ENCODE measurements at places on chromosomes 6 and 20.

GRCh38 chr20:3896302-3896701, 7.1 kb downstream of the PANK2 start:
- DNase-seq = no peak

DNA sequence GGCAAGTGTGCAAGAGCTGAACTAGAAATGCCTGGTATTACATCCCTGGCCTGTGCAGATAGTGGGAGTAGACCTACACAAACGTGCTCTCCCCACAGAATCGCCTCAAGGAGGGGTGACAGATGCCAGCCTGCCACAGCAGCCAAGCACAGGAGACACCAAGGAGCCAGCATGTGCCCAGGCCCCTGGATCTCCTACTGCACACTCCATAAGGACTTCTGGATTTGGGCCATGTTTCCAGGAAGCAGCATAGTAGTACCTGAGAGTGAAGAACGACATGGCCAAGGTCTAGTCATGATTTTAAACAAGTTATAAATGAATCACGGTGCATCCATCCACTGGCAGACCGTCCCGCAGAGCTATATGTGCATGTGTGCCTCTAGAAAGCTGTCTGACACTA, 232.2 kb downstream of the SYNDIG1 start:
- DNase-seq = no peak

DNA sequence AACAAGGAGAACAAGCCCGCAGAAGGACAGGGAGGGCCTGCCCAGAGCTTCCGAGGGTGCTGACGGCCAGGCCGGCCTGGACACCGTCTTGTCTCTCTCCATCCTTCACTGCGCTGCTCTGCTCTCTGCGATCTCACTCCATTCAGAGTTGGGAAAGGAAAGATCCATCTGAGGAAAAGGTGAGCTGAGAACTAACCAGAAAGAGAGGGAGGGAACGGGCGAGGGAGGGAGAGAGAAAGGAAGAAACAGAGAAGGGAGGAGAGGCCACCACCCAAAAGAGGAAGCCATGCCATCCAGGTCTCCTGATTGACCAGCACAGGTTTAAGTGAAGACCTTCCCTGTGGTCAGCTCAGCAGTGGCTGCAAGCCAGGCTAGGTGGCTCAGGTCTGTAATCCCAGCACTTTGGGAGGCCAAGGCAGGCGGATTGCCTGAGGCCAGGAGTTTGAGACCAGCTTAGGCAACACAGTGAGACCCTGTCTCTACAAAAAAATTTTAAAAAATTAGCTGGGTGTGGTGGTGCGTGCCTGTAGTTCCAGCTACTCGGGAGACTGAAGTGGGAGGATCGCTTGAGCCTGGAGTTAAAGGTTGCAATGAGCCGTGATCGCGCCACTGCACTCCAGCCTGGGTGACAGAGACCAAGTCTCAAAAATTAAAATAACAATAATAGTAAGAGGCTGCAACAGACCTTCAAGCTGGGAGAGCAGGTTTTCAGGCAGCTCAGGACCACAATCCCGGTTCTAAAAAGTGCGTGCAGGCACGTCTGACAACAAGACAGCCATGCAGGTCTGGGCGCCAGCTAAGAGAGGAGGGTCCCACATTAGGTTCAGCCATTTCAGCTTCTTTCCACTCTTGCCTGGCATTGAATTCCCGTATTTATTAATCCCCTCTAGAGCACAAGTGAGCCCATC, 34.2 kb upstream of the DLGAP4 start:
- no peak for DNase-seq

DNA sequence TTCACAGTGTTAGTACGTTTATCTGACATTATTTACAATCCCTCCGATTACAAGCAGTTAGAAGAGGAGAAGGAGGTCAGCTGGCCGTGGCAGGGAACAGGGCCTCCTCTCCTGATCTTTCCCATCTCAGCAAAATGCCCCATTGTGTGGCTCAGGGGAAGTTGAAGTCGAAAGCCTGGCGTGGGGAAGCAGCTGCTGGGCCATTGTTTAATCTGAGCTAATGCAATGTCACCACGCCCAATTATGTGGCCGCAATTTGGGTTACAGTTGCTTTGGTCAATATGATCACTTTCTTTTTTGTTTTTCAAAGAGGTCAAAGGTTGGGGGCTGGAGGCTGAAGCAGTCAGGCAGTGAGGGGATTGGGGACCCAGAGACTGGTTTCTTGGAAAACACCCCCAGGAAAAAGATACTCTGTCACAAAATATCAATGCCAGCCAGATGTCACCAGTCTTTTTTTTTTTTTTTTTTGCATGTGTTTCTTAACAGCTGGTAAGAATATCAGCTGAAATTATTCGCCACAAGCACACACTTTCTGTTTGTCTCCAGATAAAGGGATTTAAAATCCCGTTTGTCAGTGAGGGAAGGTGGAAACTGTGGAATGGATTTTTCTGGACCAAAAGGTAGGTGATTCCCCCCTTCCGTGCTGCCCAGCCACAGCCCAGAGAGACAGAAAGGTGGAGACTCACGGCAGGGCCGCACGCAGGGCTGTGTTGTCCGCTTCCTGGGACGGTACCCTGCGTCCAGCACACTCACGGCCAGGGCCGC, 24.6 kb downstream of the DLL1 start:
- no peak for DNase-seq

DNA sequence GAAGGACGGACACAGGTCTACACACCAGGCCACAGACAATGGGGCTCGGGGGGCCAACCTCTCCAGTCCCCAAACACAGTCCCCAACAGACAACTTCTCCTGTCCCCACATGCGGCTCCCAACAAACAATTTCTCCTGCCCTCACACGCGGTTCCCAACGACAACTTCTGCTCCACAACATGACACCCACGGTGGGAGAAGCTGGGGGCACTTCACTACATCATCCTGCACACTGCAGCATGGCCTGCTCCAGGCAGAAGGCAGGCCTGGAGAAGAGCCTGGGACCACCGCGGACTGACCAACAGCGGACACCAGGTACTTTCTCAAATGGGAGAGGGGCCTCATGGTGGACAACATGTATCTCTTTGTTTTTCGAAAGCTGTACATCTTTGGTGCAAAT, 6.7 kb downstream of the TAF4 start:
- no peak for DNase-seq

DNA sequence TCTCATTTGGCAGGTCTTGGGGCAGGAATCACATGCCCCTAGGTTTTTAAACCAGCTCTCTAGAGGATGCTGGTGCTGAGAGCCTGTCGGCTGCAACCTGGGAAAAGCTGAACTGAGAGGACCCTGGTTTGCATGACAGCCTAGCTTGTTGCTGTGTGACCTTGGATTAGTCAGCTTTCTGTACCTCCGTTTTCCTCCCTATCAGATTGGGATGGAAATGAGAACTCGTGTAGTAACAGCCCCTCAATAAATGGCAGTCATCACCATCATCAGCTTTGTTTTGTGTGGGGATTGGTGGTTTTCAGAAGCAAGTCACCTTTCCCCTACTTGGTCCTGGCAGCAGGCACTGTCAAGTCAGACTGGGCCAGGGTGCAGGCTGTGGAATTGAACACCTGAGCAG, 75.2 kb upstream of the MYL9 start:
- DNase-seq = no peak

DNA sequence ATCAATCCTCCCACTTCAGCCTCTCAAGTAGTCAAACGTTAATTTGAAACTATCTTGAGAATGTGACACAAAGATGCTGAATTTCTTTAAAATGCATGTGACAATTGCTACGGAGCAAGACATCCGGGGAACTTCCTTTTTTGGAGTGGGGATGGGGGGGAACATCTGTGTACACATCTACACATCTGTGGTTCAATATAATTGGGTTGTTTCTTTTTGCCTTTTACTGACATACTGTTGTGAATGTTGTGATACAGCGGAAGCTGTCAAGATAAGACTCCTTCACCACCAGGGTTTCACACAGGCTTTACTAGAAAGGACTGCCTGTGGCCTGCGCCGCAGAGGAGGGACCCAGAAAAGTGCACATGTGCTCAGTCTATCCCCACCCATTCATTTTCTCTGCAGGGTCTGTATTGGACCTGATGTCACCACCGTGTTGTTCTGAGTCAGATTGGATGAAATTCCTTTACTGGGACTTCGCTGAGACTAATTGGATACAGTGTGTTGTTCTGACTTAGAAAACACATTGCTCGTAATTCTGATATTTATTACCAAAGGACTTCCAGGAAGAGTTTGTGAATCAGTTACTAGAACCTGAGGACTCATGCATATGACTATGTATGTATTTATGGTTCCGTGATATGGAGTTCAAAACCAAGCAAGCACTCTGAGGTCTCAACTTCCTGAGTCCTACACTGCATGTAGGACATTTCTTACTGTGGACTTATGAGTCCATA, 98.7 kb upstream of the SGK1 start:
- no peak for DNase-seq

GRCh38 chr6:17884498-17885478, 102.6 kb downstream of the KIF13A start:
- DNase-seq = no peak

DNA sequence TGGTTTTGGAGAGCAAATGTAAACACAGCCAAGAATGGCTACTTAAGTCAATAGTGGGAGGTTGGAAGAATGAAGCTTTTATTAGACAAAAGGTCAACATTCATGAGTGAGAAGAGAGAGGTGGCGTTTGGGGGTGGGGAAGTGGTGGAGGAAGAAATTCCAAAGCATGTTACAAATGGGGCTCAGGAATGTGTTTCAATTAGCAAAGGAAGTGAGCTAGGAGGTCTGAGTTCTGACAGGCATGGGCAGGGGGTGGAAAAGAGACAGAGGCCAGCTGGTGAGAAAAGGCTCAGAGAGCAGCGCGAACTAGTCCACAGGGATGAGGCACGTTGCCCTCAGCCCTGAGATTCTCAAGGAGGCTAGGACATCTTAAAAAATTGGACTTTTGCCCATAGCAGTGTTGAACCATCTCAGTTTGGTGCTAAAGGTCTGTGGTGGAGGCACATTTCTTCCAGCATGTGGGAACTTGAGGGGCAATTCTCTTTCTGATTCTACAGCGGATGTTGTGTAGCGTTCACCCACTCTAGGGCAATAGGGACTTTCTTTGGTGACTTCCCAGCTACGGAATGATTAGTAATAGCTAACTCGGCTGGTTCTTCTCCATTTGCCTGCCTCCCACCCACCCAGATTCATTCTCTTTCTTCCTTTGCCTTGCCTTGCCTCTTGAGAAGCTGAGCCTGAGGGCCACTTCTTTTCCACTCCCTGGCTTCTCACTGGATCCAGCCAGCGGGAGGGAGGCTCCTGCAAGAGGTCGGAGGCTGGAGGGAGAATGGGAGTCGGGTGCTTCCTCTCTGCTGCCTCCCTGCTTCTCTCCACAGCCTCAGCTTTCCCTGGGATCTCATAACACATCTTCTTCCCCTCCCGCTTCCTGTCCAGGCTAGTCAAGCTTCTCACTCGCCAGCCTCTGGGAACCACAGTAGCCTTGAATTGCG, 45.1 kb upstream of the NEDD9 start:
- peak; percentile 86 for DNase-seq

DNA sequence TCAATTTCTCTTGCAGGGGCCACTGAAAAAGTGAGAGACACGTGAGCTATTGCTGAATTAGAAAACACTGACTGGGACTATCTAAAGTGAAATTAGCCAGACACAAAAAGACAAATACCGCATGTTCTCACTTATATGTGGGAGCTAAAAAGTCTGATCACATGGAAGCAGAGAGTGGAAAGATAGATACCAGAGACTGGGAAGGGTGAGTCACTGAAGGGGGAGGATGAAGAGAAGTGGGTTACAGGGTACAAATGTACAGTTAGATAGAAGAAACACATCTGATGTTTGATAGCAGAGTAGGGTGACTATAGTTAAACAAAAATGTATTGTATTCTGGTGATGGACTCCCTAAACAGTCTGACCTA, 13.4 kb downstream of the CST3 start:
- no peak for DNase-seq

DNA sequence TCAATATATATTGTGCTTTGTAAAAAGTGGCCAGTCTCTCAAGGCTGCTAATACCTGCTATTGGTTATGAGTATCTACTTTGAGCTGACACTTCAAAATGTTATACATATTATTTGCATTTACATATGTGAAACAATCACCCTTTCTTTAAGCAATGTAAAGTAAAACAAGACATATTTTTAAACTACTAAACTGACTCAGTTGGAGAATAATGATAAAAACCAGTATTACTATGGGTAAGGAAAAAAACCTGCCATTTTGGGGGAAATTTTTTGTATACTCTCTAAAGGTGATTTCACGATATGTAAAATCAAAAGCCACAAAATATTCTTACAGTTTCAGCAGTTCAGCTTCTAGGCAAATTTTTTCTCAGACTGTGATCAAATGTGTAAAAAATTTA, 232.3 kb downstream of the PRL start:
- DNase-seq = no peak

- no peak for DNase-seq
Measured at GRCh38 chr20:24676978-24677370, 207.5 kb downstream of the SYNDIG1 start.

- no peak for DNase-seq
Measured at GRCh38 chr20:3244613-3245012, 5.6 kb upstream of the SLC4A11 start.

- no peak for DNase-seq
Measured at GRCh38 chr6:40937491-40937890, 101.5 kb downstream of the UNC5CL start.

GRCh38 chr6:77456531-77457248, 6.6 kb downstream of the HTR1B start:
- DNase-seq = peak; percentile 100

DNA sequence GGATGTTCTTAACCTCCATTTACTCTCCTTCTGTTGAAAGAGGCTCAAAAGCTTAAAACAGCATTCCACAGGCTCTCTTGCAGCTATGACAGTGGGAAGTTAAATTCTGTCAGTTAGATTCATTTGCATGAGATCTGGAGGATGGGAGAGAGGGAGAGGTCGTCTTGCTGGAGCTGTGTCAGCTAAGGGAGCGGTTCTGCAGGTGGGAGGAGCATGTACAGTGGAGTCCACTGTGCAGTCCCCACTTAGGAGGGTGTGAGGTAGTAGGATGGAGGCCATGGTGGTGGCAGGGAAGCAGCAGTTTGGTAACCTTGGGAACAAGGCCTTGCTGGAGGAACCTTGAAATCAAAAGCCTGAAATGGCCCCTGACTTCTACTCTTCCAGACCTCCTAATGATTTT, 12.0 kb upstream of the B4GALT5 start:
- DNase-seq = no peak

DNA sequence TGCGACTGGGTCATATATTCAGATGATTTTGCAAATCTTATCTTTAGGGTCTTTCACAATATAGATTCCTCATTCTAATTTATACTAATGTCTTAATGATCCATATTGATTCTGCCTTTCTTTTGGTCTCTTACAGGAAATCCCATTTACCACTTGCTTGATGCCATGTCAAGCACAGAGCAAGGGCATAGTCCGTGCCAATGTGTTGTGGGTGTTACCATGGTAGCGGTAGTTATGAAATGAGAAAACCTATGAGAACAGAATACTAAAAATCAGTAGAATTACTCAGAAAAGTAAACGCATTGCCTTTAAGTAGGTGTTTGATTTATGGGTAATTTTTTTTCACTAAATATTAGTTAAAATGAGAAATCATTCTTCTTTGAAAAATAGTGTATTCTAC, 153.9 kb upstream of the RAB32 start:
- no peak for DNase-seq

DNA sequence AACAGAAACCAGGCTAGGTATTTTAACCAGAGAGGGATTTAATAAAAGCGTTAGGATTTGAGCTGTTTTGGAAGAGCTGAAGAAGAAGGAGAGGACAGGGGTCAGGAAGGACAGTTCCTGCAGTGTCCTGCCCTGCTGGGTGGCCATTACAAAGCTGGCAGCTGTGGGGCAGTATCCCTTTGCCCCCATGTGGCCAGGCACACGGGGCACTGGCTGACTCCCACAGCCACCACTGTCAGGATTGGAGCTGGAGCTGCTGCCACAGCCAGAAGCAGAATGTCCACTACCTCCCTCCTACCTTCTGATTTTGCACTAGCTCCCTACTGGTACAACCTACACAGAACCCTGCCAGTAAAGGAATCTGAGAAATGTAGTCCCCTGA, 46.5 kb downstream of the SLC22A3 start:
- no peak for DNase-seq
